ENCODE measurements at places on chromosomes 3 and 15.
A peak's percentile ranks its signal among the peaks of the same experiment; 100 is the strongest.

DNA sequence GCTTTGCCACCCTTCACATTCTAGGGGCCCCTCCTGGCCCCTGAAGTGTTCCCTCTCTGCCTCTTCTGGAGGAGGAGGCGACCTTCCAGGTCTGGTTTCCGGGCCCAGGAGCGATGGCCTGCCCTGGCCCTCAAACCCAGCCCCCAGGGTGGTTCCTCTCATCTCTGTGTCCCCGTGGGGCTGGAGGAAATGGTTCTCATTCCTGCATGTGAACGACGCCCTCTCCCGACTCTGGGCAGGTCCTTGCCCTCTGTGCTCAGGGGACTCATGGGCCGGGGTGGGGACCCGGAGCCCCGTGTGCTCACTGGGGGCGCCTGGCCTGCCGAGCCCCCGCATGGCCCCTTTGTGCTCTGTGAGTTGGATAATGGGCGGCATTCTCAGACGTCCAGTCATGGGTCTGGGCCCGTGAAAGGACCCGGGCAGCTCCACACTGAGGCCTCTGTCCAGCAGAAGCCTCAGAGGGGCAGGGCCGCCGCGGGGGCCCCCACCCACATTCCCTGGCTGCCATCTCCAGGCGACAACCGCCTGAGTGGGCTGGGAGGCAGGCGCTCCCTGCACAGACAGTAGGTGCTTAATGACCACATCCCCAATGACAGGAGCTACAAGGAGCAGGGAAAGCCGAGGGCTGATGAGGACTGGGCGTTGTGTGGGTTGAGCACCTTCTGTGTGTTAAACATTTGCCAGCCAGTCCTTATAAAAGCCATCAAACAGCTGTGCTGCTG lies 5.5 kb upstream of the PLXND1 start:
- DNase-seq: no peak

DNA sequence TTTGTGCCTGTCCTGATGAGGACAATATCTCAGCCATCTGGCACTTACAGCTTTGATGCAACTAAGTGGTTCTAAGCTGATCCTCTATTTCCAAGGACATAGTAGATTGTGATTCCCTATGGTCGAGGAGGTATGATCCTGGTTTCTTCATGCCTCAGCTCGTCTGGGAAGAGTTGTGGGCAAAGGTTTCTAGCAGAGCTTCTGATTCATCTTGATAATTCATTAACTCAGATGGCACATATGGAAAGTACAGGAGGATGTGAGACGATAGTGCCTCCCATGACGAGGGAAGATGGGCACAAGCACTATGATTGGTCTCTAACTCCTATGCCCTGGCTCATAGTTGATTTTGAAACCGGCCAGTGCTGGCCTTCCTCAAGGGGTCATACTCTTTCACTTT lies 334.2 kb upstream of the SEMA6D start:
- no peak for DNase-seq

DNA sequence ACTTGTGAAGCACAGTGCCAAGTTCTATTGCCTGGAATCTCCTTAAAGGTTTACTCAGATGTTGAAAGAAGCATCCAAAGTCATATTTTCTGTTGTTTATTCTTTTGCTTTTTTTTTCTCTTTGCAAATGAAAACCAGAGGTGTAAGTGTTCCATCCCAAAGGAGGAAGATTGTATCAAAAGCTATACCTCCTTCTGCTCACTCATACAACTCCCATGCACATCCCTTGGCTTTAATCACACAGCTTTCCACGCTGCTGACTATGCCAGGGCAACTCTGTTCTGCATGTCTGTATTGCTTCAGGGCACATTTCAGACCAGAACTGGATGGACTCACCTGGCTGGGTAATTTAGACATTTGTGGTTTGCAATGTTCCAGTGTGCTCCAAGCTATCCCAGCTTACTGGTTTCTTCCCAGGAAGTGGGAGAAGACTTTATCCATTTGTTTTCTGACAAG lies 399.6 kb upstream of the TBL1XR1 start:
- DNase-seq: no peak

- no peak for DNase-seq
Observed at GRCh38 chr3:188746291-188746783, 425.4 kb upstream of the TPRG1 start.

DNA sequence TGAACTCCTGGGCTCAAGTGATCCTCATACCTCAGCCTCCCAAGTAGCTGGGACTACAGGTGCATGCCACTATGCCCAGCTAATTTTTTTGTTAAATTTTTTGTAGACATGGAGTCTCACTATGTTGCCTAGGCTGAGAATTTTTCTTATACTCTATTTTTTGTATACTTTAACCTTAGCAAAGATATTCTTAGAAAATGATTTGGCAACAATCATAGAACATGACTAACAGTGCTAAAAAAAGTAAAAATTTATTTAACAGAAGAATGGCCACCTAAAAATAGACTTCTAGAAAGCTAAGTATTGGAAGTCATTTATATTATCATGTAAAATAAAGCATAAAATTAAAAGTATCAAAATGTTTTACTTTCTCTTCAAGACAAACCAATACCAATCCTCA lies 322.3 kb downstream of the PLCL2 start:
- no peak for DNase-seq

- no peak for DNase-seq
Observed at GRCh38 chr3:111749171-111750170, 109.6 kb upstream of the PHLDB2 start.

GRCh38 chr3:98114264-98114663 lies 16.3 kb upstream of the OR5H1 start:
- DNase-seq: no peak

- peak; percentile 77 for DNase-seq
Observed at GRCh38 chr15:31391687-31392671, 65.3 kb downstream of the KLF13 start.

DNA sequence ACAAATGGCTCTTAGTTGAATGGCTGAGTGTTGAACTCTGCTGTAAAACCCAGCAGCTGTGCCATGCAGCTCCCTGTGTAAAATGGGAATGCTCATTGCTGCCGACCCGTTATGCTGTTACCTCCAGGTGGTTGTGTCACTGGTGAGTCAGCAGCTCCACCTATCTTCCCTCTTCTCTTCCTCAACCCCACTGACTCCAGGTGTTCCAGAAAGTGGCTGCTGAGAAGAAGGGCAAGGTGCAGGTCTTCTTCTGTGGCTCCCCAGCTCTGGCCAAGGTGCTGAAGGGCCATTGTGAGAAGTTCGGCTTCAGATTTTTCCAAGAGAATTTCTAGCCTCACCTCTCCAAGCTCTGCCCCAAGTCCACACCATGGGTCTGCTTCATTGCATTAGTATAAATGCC lies 41.9 kb downstream of the NOX5 start:
- DNase-seq: no peak

DNA sequence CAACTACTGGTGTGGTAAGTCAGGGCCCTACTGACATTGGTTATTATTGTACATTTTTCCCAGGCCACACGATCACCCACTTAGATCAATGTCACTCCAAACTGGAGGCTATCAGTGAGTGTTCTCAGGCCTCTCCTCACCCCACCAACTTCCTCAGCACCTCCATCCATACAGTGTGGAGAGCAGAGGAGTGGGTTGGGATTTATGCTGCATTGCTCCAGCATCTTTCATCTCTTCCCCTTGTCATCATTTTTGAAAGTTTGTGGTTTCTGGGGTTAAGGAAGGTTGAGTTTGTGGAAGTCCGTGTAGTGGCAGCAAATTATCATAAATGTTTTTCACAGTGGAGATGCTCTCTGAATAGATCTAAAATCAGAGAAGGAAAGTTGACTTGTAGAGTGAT lies 60.2 kb downstream of the TLNRD1 start:
- DNase-seq: no peak

DNA sequence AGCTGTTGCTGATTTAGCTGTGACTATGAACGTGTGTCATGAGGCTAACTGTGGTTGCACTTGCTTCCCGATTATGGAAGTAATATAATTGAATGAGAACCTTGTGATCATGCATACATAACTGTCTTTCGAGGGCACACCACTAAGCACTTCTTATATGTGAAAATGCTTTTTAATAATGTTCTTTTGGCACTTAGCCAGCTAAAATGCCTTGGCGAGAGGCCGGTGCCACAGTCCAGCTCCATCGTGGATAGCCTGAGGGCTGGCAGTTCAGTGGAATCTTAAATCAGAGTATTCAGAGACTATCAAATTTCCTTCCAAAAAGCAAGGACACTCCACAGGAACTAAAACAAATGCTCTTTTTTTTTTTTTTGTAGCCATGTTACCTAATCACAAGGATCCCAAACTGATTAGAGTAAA lies 161.6 kb upstream of the FRMD4B start:
- no peak for DNase-seq

DNA sequence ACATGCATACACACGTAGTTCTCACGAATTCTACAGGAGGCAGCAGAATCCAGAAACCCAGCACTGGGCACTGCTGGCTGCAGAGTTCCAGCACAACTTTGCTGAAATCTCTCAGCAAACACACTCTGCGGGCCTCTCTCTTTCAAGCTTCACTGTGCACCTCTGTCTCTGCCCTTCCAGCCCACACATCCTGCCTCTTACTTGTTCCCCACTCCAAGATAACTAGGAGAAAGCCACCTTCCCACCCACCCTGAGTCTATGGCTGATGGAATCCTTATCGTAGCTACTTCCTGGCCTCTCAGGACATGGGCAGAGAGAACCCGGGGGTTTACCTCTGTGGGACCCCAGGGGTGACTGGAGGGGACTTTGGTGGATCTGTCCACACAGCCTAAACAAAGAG lies 11.9 kb downstream of the ANP32A start:
- no peak for DNase-seq

GRCh38 chr3:197997936-197998335 lies 37.9 kb downstream of the LMLN start:
- no peak for DNase-seq

DNA sequence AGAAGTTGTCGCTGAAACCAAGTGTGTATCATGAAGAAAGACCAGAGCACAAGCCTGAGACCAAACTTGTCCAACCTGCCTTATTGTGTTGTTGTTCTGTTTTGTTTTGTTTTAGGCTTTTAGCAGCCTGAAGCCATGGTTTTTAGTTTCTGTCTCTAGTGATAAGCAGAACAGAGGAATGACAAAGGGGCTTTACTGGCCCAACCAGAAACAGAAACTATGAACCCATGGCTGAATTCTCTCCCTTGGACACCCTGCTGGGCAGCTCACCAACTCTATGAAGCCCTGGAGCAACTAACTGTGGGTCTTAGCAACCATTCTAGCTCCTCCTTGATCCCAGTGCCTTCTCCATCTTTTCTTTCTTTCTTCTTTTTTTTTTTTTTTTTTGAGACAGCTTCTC lies 30.3 kb downstream of the HCLS1 start:
- no peak for DNase-seq

GRCh38 chr15:27459836-27460235 lies 488.9 kb downstream of the GABRG3 start:
- DNase-seq: no peak

DNA sequence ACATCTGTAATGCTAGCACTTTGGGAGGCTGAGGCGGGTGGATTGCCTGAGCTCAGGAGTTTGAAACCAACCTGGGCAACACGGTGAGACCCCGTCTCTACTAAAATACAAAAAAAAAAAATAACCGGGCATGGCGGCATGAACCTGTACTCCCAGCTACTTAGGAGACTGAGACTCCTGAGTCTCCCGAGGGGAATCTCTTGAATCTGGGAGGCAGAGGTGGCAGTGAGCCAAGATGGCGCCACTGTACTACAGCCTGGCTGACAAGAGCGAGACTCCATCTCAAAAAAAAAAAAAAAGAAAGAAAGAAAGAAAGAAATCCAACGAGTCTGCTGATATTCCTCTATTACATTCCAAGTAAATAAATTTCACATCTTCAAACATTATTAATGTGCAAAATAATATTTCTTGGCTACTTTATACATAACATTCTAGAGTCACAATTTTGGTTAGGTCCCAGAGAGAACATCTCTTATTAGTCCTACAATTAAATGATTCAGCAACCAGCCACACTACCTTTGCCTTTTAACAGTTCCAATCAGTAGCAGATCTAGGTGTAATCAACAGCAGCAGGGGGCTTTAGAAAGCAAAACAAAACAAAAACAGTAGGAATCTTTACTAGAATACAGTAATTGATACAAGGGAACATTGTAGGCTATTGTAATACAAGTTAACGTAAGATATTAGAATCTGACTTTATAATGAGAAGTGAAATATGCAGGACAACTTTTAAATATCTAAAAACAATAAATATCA lies 195.8 kb downstream of the TBC1D5 start:
- no peak for DNase-seq

- no peak for DNase-seq
Observed at GRCh38 chr3:44056446-44057240, 185.0 kb upstream of the TOPAZ1 start.

DNA sequence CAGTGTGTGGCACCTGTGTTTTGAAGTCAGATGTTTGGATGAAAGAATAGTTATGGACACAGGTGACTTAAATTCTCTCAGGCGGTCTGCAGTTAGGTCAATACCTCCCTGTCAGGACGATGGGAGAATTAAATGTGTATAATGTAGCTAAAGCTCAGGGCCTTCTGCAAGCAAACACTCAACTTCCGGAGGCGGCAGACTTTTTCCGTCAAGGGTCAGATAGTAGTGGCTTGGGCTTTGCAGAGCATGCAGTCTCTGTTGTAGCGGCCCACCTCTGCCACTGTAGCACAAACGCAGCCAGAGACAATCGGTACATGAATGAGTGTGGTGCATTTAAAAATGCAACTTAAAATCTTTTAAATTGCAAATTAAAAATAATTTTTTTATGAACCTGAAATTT lies 47.4 kb downstream of the CMTM8 start:
- DNase-seq: peak; percentile 18

DNA sequence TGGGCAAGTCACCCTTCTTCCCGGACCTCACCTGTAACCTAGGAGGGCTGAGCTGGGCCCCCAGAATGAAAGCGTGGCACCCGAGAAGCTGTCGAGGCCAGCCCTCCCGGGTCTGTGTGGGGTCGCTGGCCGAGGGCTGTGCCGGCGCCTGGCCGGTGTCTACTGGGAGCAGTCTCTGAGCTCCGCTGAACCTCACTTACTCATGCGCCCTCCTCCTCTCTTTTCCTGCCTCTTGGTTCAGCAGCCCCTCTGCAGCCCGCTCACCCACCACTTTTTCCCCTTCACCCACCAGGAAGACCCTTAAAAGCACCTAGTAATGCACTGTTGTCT lies 419 bp downstream of the HYKK start:
- no peak for DNase-seq

DNA sequence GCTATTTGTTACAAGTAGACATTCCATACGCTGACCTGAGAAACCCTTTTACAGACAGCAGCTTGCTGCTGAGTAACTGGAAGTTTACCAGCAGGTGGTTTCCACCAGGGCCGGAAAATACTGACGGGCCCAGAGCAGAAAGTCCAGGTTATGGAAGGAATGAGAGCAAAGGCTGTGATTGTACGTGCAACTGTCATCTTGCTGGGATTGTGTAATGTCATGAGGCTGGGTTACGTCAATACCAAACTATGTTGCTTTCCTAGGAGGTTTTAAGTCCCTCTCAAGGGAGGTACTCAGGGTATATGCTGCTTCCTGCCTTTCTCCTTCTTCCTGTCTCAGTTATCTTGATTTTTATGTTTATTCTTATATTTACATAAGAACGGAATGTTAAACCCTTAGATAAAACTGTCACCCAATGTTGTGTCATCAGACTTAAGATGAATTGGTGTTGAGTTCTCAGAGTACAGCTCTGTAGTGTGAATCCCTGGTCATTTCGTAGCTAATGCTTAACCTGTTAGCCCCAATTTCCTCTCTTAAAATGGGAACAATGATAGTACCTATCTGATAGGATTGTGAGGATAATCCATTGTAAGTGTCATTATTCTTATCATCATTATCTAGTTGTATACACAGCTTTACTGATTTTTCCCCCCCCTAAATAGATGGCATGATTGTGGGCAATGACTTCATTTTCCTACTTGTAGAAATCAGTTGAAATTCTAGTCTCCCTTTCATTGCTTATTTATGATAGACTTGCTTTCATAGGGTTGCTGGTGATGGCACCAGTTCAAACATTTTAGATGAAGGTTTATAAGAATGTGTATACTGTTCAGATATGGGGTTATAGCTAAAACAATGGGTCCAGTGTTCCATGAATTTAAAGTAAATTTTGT lies 101.4 kb downstream of the FNDC3B start:
- DNase-seq: no peak
